ENCODE measurements at places on chromosomes 16 and 17.

DNA sequence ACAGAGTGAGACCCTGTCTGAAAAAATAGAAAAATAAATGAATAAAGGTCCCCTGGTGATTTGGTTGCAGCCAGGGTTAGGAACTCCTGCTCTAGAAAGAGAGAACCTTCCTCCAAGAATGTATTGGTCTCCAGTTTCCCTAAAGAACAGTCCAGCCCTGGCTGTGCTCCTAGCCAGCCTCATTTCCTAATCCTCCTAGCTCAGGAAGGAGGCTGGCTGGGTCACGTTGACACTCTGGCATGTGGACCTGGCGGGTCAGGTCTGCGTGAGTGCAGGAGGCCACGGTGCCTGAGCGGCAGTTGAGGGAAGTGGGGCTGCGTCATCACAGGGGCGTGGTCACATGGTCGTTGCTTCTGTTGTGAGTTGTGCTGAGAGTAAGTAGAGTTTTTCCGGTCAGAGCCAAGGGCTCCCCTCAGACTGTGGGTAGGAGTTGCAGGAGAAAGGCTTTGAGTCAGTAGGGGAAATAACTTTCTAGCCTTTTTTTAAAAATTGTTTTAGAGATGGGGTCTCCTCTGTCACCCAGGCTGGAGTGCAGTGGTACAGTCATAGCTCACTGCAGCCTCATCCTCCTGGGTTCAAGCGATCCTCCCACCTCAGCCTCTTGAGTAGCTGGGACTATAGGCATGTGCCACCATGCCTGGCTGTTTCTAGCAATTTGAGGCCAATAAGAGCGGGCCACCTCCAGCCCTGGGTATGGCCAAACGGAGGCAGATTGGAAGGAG lies 194.0 kb upstream of the CIBAR2 start:
- peak; percentile 74 for DNase-seq

DNA sequence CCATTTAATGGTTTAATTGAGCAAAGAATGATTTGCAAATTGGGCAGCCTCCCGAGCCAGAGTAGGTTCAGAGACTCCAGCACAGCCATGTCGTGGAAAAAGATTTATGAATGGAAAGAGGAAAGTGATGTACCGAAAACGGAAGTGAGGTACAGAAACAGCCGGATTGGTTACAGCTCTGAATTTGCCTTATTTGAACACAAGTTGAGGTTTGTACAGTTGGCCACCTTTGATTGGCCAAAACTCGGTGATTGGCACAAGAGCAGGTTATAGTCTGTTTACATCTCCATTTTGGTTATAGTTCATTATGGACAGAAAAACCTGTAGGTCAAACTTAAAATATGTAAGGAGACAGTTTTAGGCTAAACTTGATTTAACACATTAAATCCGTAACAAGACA lies 44.5 kb downstream of the TENT4B start:
- DNase-seq, result no peak

- DNase-seq, result no peak
Observed at GRCh38 chr17:57577751-57578607, 167.1 kb downstream of the CCDC182 start.

DNA sequence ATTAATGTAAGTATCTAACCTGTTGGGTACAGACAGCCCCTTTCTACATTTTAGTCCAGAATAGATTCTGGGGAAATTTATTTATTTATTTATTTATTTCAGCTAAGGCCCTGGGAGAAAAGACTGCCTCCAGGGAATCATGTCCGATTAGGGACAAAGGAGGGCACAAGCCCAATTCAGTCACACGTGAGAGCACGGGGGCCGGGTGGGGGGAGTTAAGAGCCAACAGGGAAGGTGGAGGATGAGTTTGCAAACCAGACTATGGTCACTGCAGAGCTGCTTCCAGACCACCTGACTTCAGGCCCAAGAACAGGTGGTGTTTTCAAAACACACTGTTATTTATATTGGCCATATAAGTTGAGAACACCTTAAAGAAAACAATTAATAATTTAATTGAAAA lies 1.6 kb upstream of the ZFHX3 start:
- DNase-seq, result no peak

GRCh38 chr17:51056813-51057510 lies 63.7 kb downstream of the SPAG9 start:
- peak; percentile 22 for DNase-seq

DNA sequence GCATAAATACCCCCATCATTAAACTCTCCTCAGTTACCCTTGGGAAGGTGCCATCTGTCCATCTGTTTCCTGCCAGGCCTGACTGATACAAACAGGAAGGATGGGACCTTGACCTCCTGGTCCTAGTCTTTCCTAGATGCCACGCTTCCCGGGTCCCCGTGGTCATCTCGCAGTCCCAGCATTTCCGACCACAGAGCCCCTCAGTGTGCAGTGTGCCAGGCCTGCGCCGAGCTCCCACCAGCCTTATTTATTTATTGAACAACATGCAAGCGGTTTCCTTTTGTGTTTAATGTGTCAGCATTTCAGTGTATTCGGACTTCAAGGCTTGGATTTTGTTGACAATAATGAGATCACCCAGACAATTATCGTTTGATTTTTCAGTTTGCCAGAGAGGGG lies 45.6 kb upstream of the NKD1 start:
- no peak for DNase-seq

- DNase-seq, result no peak
Observed at GRCh38 chr16:72467157-72467759, 295.3 kb upstream of the PMFBP1 start.

- DNase-seq, result no peak
Observed at GRCh38 chr17:30513346-30513745, 36.1 kb downstream of the GOSR1 start.

DNA sequence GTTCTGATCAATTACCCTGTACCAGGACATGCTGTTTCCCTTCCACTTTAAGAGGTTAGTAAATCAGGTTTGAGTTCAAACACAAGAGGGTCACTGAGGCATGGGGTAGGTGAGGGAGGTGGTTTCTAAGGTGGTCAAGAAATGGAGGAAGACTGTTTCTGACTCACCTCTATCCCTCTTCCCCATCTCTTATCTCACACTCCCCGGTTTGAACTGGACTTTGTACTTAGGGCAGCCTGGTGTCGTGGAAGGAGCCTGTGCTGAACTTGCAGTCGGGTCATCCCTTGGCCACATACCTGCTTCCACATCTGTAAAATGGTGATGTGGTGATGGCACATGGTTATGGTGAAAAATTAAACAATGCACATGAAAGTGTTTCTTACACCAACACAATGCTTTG lies 17.2 kb upstream of the TMEM98 start:
- no peak for DNase-seq

DNA sequence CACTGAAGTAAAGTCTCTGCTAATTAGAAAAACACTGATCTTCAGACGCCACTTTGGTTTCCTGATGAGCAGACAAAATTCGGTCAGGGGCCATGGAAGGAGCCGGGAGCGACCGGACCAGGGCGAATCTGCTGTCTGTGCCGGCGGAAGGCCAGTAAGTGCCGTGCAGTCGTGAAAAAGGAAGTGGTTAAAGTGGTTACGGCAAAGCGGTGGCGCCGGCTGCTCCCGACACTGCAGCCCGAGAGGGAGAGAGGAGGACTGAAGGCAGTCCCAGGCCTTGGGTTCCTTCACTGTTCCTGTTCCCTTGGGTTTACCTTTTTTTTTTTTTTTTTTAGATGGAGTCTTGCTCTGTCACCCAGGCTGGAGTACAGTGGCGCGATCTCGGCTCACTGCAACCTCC lies 17.3 kb upstream of the HEXD start:
- peak; percentile 74 for DNase-seq

GRCh38 chr17:64779376-64780095 lies 117.4 kb upstream of the SMURF2 start:
- DNase-seq, result no peak

- DNase-seq, result no peak
Observed at GRCh38 chr17:28916302-28916934, 13.5 kb upstream of the DHRS13 start.

GRCh38 chr17:6427279-6427781 lies 7.6 kb downstream of the AIPL1 start:
- no peak for DNase-seq

DNA sequence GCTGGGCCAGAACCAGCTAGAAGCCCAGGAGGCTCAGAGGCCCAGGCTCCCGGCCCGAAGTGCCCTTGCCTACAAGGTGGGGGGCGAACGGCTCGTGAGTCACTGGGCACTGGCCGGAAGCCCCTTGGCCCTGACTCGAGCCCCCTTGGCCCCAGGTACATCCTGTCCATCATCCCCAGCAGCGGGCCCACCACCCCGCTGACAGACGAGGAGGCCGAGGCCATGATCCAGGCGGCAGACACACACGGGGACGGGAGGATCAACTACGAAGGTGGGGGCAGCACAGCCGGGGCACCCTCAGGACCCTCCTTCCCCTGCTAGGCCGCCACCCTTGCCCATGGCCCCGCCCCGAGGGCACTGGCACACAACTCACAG lies 15.8 kb upstream of the AATK start:
- DNase-seq, result no peak

DNA sequence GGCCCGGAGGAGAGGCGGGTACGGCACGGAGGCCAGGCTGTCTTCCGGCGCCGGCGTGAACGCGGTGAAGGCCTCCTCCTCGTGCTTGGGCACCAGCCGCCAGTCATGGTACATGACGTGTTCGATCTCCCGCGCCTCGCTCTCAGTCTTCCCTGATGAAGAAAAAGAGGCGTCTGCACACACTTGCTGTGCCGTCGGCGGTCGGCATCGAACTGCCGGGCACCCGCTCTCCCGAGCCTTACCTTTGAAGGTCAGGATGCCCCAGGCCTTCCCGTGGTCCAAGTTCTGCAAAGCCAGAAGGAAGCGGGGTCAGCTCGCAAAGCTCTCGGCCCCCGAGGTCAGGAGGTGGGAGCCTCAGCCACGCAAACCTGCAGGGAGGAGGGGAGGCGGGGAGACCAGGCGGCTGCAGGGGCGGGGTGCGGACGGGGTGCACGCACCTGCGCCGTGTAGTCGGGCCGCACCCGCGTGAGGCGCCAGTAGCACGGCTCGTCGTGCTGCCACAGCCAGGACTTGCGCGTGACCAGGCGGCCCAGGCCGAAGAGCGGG lies at the start of gene EME2:
Gene EME2 (plus strand): TSS at position 449 of the 546 bp plus-strand sequence. CDS start 418 bp downstream, outside the sequence.
- DNase-seq, result peak; percentile 55

GRCh38 chr17:52064791-52065211 lies 93.7 kb downstream of the CA10 start:
- DNase-seq, result no peak

DNA sequence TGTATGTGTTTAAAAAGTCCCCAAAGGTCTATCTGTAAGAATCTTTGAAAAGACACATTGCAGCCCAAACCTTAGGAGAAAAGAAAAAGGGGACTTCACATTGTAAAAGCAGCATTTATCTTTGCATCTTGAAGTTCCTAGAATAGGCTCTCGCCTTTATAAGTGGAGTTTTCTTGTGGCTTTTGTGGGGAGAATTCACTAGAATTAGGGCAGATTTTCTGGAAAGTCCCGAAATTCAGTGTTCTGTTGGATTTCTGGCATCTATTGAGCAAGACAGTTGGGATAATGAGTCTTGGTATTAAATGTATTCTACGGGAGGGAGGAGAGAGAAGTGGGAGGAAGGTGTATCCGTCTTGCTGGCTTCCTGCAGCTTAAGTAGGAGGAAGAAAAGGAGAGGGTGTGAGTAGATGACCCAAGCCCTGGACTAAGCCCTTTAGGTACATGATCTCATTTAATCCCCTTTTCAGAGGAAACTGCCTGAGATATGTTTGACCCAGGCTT lies 62.6 kb downstream of the PRKCA start:
- no peak for DNase-seq

DNA sequence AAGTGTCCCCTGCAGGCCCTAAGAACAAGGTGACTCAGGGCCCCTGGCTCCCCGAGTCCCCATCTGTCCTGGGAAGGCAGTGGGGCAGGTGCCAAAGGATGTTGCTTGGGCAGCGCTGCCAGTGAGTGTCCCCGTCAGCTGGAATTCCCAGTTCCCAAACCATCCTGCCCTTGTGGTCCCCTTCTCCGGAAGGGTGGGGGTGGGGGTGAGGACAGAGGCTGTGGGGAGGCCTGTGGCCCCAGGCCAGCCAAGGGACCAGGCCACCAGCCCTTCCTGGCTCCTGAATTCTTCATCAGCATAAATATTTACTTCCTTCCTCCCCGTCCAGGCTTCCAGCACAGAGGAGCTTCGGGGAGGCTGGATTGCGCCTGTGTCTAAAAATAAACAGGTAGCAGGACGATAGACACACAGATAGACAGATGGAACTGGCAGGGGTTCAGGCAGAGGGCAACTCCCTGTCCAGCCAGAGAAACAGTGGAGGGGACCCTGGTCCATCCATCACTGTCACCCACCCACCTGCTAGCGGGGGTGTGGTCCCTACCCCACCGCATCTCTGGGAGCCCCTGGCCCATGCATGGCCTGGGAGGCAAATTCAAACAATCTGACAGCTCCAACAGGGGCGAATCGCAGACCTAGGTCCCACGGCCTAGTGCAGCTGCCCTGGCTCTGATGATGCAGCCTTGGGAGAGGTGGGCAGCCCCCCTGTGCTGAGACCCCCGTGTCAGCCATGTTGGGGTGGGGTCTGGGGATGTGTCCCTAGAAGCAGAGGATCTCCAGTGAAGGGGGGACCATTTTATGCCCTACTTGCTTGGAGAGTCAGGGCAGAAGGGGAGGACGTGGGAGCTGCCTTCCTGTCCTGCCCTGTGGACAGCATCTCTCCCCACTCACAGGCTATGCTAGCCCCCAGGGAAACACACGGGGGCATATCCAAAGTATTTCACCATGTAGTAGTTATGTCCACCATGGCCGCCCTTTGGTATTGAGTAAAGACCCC lies 13.2 kb downstream of the GLIS2 start:
- no peak for DNase-seq

GRCh38 chr17:27354491-27355081 lies 60.7 kb downstream of the WSB1 start:
- DNase-seq, result no peak

GRCh38 chr16:12680531-12680930 lies 123.2 kb downstream of the CPPED1 start:
- no peak for DNase-seq

DNA sequence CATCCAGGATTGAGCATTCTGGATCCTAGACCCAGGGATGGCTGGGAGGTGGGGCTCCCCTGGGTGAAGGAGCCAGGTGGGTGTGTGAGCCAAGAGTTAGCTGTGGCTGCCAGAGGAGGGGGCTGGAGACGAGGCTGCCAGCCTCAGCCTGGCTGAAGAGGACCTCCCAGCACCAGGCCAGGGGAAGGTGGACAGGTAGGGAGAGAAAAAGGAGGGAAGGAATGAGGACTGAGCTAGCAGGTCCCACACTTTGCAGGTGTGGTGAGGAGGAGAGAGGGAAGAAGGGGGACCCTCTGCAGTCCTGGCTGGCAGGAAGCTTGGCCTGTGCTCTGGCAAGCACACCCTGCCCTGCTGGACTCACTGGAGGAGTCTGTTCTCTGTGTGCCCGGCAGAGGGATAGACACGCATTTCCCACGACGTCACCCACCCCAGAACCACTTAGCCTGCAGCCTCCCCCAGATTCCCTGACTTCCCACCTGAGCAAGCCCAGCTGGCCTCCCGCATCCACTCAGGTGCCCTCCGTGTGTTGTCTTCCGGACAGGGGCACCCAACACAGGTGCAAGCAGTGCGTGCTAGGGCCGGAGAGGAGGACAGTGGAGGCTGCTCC lies 42.0 kb downstream of the SOCS3 start:
- no peak for DNase-seq

DNA sequence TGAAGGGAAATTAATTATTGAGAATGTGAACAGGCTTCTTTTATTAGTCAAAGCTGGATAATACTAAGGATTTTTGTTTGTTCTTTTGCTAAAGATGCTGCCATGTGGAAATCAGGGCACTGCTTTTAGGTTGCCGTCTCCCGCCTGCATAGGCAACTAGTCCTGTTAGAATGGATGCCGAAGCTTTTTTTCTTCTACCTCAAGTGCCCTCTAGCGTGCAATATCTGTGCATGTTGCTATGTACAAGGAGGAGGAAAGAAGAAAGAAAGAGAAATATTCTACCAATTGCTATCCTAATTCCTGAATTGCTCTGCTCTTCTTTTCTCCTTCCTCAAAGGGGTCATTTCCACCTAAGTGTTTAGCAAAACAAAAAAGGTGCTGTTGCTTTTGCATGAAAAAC lies 5.2 kb upstream of the CDH8 start:
- DNase-seq, result no peak
